ENCODE measurements at places on chromosomes 2 and 18. TPM values are rescaled to one million over a fixed set of nuclear protein-coding genes. Genes with fewer than 3 reads are reported as not detected.

Gene ACMSD
- not detected for total RNA-seq

Gene FTCDNL1
- total RNA-seq, result 0.59 TPM

Gene CYP1B1
- 92.9 TPM for total RNA-seq

Gene KIF5C
- 0.10 TPM for total RNA-seq

Gene POTEI
- not detected for total RNA-seq

Gene YIPF4
- total RNA-seq, result 29.1 TPM

Gene IL18RAP
- not detected for total RNA-seq

Gene CREG2
- 2.4 TPM for total RNA-seq

Gene RNF144A
- total RNA-seq, result 0.72 TPM

Gene DNAJC5G
- not detected for total RNA-seq

Gene TFCP2L1
- under 0.01 TPM for total RNA-seq

Gene UGT1A5
- not detected for total RNA-seq

Gene SMYD1
- total RNA-seq, result not detected

Gene GTF2A1L
- total RNA-seq, result 3.8 TPM

Gene ABCG8
- not detected for total RNA-seq

Gene MARCHF4
- total RNA-seq, result 8.0 TPM

Gene GAL3ST2
- 0.46 TPM for total RNA-seq

Gene IL18R1
- 8.3 TPM for total RNA-seq

Gene IMPACT
- 26.0 TPM for total RNA-seq

Gene CLEC4F
- total RNA-seq, result not detected

Gene MATN3
- 3.4 TPM for total RNA-seq

Gene SRSF7
- total RNA-seq, result 65.2 TPM

Gene CHRND
- total RNA-seq, result not detected

Gene ATP8B1
- total RNA-seq, result 73.6 TPM

Gene ACVR2A
- total RNA-seq, result 8.9 TPM

Gene LYG2
- not detected for total RNA-seq

Gene ASXL2
- total RNA-seq, result 19.4 TPM

Gene FBXO41
- total RNA-seq, result 0.72 TPM

Gene SYT4
- total RNA-seq, result not detected

Gene MYO5B
- 0.07 TPM for total RNA-seq

Gene FBLN7
- 17.7 TPM for total RNA-seq

Gene ANKRD44
- total RNA-seq, result 20.5 TPM

Gene ST8SIA3
- not detected for total RNA-seq

Gene TUBB8B
- total RNA-seq, result not detected

Gene ALMS1
- 19.7 TPM for total RNA-seq

Gene SULT1C2
- total RNA-seq, result 0.23 TPM

Gene CSRNP3
- 1.4 TPM for total RNA-seq

Gene TNS1
- 297 TPM for total RNA-seq

Gene GREB1
- 0.52 TPM for total RNA-seq

Gene MROH2A
- not detected for total RNA-seq

Gene LOXHD1
- total RNA-seq, result not detected

Gene SLC5A7
- not detected for total RNA-seq
